ENCODE measurements at places on chromosomes 6 and 20. TPM values are rescaled to one million over a fixed set of nuclear protein-coding genes. Genes with fewer than 3 reads are reported as not detected.

The GSTA2 gene
- total RNA-seq = not detected

The SRMS gene
- not detected for total RNA-seq

The RHAG gene
- total RNA-seq = 0.05 TPM

The WFDC12 gene
- not detected for total RNA-seq

The ZNF334 gene
- total RNA-seq = not detected

The NRSN1 gene
- total RNA-seq = not detected

The VSX1 gene
- not detected for total RNA-seq

The CENPB gene
- 180 TPM for total RNA-seq

The ARMH2 gene
- not detected for total RNA-seq

The SLC17A9 gene
- total RNA-seq = not detected

The LY6G6D gene
- not detected for total RNA-seq

The ANKEF1 gene
- 7.4 TPM for total RNA-seq

The PPT2 gene
- total RNA-seq = 20.4 TPM

The BPIFB2 gene
- total RNA-seq = not detected

The CPNE1 gene
- 146 TPM for total RNA-seq

The TMEM63B gene
- 14.1 TPM for total RNA-seq

The CPNE5 gene
- 1.3 TPM for total RNA-seq

The INSM1 gene
- not detected for total RNA-seq

The PGC gene
- total RNA-seq = not detected

The FAM162B gene
- total RNA-seq = not detected

The CCDC170 gene
- total RNA-seq = not detected

The ACOT13 gene
- total RNA-seq = 6.2 TPM

The STMND1 gene
- not detected for total RNA-seq

The TXNDC5 gene
- total RNA-seq = 359 TPM

The AKAP12 gene
- total RNA-seq = 27.3 TPM

The FRK gene
- total RNA-seq = 0.02 TPM

The PRND gene
- total RNA-seq = 0.18 TPM

The DYNLRB1 gene
- 186 TPM for total RNA-seq

The CRISP2 gene
- total RNA-seq = not detected

The CFAP61 gene
- total RNA-seq = 0.35 TPM

The SAMD5 gene
- 1.3 TPM for total RNA-seq

The RFX6 gene
- total RNA-seq = not detected

Data from HT1080 (cell line).